ENCODE measurements at places on chromosomes 12 and 14.

DNA sequence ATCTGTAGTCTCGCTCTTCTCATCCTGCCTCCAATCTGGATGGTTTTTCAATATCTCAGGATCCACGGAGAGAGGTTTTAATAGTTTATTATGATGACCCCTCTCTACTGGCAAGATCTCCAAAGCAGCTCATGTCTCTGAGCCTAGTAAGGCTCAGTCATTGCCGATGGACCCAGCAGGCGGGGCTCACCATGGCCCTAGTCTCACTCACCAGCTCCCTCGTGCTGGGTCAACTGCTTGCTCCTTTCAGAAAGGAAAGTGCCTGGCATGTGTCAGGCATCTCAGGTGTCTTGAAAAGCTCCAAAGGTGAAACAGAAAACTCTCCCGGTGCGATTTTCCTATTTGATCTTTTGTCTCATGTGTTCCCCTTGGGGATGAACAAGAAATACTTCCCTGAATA is 179.0 kb downstream of the CALM1 start:
- DNase-seq = no peak

- DNase-seq = no peak
Observed at GRCh38 chr14:76938092-76938500, 90.4 kb downstream of the IRF2BPL start.

DNA sequence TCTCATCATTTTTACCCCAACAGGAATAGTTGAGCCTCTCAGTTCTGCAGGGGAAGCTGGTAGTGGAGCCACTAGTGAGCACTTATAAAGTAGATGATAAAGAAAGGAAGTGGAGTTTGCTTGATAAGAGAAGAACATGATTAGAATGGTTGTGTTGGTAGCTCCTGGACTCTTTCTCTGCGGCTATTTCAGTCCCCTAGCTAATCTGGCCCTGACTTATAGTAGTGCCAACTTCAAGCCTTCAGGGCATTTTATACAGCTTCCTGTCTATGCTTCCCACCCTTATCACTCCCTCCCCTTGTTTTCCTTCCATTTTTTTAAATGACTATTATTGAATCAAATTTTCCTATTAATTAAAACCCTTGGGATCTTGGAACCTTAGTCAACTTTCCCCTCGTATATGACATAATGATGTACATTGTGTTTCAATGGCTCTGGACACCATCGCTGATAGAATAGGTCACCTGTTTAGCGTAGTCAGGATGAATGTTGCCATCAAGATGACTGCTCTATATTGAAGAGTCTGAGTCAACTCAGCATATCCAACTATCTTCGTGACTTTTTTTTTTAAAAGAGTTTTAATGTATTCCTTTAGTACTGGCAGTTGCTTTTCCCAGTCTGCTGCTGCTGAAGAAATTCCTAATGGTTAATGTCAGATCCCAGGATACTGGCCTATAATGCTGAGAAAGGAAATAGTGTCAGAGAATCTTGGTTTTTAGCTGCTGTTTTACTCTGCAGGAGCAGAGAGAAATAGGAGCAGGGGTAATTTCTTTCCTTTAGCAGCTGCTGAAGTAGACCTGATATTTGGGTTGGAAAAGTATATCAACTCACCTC is 16.2 kb upstream of the PCNX1 start:
- no peak for DNase-seq

DNA sequence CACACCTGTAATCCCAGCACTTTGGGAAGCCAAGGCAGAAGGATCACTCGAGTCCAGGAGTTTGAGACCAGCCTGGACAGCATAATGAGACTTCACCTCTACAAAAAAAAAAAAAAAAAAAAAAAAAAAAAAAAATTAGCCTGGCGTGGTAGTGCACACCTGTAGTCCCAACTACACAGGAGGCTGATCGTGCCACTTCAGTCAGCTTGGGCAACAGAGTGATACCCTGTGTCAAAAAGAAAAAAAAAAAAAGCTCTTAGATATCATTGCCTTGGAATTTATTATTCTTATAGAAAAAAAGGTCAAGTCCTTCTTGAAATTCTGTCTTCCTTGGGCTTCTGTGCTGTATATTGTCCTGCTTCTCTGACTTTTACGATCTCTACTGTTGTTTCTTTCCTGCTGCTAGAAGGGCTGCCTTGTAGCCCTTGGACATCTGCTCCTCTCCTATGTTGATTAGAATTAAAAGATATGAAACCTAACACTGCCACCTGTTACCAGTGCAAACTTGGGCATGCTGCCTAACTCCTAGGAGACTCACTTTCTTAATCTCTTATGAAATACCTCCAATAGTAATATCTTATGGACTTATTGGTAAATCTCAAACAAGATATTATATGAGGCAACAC is 5.7 kb downstream of the TMEM19 start:
- no peak for DNase-seq

- no peak for DNase-seq
Observed at GRCh38 chr12:108054496-108054895, 74.6 kb upstream of the WSCD2 start.

All from right forelimb (tissue), 1 donor.